CD4-positive, alpha-beta T cell (primary cell): ENCODE measurements at places on chromosomes 12 and 14.

GRCh38 chr12:57837864-57838562, 8.5 kb downstream of the CTDSP2 start:
- no peak for DNase-seq

DNA sequence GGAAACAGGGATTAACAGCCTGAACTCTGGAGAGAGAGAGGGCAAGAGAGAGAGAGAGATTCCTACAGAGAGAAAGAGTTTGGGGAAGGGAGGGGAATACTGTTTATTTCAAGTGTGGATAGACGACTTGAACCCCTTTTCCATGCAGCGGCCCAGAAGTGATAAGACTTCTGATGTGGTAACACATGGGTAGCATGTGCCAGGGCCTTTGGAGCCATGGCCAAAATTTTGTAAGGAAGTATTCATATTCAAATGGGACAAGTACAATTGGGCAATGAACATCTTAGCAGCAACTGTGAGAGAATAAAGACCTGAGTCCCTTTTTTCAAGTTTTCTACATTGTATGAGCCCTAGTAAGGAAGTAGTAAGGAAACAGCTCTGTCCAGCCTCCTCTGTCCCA, 42.4 kb upstream of the CCDC196 start:
- DNase-seq: no peak

GRCh38 chr12:46944088-46944487, 118.3 kb upstream of the SLC38A4 start:
- DNase-seq: no peak

- DNase-seq: no peak
These were observed 292.6 kb upstream of the CAND1 start for GRCh38 chr12:66976526-66976925.

- no peak for DNase-seq
These were observed 1.6 kb downstream of the PAPLN start for GRCh38 chr14:73238941-73239340.

DNA sequence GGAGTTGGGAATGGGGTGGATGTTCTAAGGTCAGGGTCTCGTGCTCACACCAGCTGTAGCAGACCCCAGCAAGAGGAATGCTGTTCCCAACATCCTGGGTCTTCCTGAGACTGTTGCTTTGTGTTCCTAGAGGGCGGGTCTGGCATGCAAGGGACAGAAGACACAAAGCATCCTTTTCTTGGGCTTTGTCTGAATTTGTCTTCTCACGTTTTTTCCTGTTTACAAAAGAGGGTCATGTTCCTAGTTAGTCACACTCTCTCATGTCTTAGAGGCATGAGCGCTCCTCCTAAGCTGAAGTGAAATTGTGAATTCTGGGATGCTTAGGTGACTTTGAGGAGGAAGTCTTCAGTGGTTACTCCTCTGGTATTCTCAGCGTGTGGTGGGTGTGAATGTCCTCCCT, 9.6 kb upstream of the TAMALIN start:
- no peak for DNase-seq

- no peak for DNase-seq
These were observed 54.5 kb upstream of the FRS2 start for GRCh38 chr12:69415471-69416275.

- no peak for DNase-seq
These were observed 47.6 kb downstream of the TAOK3 start for GRCh38 chr12:118325081-118325480.

DNA sequence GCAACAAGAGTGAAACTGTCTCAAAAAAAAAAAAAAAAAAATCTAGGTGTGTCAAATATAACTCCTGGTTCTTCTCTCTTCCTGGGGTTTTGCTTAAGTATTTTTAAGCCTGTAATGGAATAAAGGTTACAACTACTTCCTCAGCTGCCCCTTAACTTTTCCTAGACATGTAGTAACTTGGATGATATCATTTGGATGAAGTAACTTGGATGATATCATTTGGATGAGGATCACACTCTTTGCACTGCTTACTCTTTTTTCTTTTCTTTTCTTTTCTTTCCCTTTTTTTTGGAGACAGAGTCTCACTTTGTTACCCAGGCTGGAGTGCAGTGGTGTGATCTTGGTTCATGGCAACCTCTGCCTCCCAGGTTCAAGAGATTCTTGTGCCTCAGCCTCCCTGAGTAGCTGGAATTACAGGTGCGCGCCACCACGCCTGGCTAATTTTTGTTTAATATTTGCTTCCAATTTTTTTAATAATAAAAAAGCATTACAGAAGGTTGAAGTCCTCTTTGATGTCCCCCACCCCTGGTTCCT, 775 bp upstream of the FAM186A start:
- no peak for DNase-seq
